ENCODE measurements at places on chromosomes 5 and 9.

GRCh38 chr9:101705135-101705661, 33.2 kb downstream of the GRIN3A start:
- no peak for DNase-seq

DNA sequence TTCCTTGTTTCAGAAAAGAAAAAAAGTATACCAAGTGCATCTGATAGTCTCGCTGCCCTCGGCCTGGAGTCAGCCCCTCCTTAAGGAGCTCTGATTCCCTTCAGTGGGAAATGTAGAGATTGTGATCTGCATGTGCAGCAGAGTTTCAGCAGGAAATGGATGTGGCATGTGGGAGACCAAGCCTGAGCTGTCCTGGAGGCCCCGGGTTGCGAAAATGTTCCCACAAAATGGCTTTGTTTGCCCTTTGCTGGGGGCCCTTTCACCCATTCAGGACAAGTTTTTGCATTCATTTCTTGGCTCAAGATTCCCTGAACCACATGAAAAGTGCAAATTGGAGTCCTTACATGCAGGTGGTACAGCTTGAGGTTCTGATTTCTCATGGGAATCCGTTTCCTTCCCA, 230.9 kb downstream of the GADD45G start:
- no peak for DNase-seq

DNA sequence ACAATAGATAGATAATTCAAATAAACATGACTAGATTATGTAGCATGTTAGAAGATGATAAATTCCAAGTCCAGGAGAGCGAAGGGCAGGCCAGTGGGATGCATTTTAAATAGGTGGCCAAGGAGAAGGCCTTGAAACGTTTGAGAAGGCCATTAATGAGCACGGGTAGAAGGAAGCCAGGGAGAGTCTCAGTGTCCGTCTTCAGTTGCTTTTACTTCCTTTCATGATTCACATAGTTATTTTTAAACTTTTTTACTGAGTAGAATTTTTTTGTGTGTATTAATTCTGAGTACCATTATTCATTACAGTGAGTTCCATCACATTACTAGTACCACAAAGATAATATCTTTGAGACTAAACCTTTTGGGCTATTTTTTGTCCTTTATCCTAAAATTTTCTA, 259.2 kb downstream of the ARRDC3 start:
- no peak for DNase-seq

DNA sequence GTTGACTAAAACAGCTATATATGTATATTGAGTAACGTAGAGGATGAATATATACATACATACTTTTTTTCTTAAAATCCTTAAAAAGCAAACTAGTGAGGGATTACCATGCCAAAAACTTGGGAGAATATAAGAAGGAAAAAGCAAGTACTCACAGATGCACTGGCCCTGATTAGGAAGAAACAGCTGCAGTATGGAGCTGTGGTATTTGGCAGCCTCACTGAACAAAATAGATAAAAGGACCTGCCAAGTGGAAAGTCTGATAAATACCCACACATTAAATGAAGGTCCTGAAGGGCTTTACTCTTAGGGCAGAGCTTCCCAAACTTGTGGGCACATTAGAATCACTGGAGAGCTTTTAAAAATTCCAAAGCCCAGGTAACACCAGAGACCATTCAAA, 80.6 kb downstream of the FEM1C start:
- DNase-seq: no peak

DNA sequence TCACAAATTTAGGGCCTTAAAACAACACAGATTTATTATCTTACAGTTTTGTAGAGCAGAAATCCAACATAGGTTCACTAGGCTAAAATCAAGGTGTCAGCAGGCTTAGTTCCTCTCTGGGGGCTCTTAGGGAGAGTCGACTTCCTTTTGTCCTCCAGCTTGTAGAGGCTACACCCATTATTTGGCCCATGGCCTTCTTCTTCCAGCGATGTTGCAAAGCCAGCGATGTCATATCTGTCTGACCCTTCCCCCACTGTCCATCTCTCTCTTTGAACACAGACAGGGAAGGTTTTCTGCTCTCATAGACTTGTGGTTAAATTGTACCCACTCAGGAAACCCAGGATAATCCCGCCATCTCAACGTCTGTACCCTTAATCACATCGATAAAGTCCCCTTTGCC, 60.3 kb upstream of the SHB start:
- DNase-seq: no peak

DNA sequence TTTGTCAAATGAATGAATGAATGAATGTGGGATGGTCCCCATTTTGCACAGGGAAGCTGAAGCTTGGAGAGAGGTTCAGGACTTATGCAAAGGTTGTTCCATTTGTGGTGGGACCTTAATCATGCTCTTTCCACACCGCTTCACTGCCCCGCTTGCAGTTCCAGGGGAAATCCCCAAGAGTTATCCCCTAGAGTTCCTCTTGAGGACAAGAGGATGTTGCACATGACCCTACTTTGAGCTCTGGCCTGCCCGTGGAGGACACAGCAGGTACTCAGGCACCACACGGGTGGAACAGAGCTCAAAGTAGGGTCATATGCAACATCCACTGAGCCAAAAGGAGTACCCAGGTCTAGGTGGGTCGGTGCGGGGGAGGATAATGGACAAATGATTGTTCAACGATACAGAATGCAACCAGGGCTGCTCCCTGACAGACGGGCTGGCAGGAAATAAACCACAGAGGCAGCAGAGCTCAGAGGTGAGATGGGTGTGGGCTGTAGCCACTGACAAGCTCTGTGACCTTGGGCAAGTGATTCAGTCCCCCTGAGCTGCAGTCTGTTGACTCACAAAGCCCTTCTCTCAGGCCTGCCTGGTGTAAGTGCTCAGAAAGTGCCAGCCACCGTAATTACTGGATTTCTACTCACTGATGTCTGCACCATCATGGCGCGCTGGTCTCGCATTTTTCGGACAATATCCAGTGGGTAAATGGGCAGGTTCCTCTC, 60.3 kb upstream of the EPB41L4B start:
- no peak for DNase-seq

DNA sequence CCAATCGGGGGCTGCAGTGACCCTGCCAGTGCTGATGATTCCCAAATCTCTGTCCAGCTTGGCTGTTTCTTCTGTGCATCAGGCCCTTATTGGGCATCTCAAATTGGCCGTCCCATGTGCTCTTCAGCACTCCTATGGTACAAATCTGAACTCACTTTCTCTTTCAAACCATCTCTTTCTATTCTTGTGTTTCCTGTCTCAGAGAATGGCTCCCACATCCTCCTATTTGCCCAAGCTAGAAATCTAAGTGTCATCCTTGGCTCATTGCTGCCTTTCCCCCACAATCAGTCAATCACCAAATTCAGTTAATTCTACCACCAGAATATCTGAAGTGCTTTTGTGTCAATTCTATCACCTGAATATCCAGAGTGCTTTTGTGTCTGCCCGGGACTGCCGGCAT, 336.6 kb downstream of the CWC27 start:
- no peak for DNase-seq

GRCh38 chr5:131419877-131420276, 156.0 kb downstream of the CDC42SE2 start:
- no peak for DNase-seq

DNA sequence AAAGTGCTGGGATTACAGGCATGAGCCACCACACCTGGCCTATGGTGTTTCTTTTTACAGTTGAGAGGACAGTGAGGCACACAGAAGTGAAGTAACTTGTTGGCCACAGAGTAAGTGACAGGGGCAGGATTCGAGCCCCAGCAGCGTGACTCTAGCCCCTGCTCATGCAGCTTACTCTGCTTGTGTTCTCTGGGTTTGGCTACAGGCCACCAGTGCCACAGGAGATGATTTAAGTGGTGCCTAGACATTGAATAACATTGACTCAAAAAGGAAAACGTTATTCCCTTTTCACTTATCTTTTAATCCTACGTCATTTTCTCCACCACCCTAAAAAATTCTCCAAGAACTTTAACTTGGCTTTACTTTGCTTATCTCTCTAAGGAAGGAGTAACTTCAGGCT, 61.4 kb downstream of the SNX24 start:
- no peak for DNase-seq

- DNase-seq: no peak
Observed at GRCh38 chr9:134925011-134925511, 7.3 kb upstream of the FCN1 start.

DNA sequence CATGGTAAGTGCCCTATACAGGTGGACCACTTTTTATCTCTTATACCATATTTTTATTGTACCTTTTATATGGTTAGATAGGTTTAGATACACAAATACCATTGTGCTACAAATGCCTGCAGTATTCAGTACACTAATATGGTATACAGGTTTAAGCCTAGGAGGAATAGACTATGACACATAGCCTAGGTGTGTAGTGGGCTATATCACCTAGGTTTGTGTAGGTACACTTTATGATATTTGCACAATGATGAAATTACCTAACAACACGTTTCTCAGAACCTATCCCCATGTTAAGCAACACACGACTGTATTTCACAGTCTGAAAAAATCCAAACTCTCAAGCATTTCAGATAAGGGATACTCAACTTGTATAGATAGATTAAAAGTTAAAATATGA, 9.6 kb upstream of the PHF24 start:
- DNase-seq: no peak

DNA sequence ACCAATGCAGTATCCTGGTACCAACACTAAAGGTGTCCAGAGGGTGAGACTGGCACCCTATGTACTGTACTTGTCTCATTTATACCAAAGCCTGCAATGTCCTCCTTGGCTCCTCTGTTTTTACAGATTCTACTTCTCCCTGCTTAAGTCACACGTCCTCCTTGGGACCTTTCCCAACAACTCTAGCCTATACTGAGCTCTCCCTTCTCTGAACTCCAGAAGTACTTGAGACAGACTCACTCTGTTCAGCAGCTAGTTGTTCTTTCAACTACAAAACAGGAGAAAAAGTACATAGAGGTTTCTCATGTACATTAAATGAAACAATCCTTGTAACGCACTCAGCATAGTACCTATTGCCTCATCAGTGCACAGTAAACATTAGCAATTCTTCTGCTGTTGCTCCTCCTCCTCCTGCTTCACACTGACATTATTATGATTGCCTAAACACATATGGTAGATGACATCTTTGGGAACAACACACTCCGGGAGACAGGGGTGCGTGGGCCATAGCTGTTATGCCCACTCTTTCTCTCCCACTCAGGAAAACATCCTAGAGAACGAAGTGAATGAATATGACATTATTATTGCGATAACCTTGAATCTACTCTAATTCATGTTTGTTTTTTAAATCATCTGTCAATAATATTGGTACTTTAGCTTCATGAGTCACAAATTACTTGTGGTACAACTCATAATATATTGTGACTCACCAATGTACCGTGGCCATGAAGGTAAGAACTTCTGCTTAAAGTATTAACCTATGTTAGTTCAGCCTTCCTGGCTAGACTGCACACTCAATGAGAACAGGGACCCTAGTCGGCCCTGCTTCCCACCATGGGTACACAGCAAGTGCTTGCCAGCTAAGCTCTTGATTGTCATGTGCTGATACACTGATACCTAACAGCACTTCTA, 180.3 kb upstream of the ADRA1B start:
- no peak for DNase-seq

- peak; percentile 63 for DNase-seq
Observed at GRCh38 chr5:81081461-81081835, 121.3 kb downstream of the RASGRF2 start.

DNA sequence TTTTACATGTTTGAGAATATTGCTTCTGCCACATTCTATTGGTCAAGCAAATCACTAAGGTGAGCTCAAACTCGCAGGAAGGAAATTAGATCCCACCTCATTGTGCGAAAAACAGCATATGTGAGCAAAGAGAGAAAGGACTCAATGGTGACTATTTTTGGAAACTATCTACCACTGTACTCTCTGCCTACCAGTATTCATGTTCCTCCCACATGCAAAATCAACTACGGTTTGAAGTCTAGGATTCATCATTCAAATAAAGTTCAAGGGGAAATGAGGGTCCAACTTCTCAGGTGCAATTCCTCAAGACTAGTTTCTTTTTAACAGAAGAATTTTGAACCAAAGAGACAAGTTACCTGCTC, 60.6 kb downstream of the FAM174A start:
- DNase-seq: no peak

GRCh38 chr5:176317534-176318374, 43.8 kb downstream of the KIAA1191 start:
- DNase-seq: no peak
